Naive B cell (primary cell): ENCODE measurements at places on chromosomes 3 and 15.

- DNase-seq, result no peak
Observed at GRCh38 chr3:37255990-37256308, 81.6 kb upstream of the LRRFIP2 start.

DNA sequence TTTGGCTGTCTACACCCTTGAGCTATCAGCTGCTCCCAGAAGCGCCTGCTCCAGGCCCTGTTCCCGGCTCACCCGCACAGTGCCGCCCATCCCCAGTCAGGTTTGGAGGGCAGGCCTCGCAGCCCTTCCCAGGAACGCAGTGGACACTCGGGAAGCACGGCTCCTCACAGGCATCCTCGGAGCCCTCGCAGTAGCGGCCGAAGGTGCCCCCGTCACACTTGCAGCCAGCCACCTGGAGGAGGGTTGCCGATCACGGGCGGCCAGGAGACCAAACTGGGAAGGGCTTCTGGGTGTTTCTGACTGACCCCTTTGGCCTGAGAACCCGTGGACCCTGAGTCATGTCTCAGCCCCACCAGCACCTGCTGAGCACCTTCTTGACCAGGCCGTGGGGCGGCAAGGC, 33.4 kb downstream of the MUC20 start:
- DNase-seq, result no peak

GRCh38 chr15:95880630-95881029, 449.9 kb upstream of the NR2F2 start:
- no peak for DNase-seq

- no peak for DNase-seq
Observed at GRCh38 chr15:71237456-71238188, 122.4 kb downstream of the THSD4 start.
